ENCODE measurements at places on chromosomes 3 and 15.
A peak's percentile ranks its signal among the peaks of the same experiment; 100 is the strongest.

DNA sequence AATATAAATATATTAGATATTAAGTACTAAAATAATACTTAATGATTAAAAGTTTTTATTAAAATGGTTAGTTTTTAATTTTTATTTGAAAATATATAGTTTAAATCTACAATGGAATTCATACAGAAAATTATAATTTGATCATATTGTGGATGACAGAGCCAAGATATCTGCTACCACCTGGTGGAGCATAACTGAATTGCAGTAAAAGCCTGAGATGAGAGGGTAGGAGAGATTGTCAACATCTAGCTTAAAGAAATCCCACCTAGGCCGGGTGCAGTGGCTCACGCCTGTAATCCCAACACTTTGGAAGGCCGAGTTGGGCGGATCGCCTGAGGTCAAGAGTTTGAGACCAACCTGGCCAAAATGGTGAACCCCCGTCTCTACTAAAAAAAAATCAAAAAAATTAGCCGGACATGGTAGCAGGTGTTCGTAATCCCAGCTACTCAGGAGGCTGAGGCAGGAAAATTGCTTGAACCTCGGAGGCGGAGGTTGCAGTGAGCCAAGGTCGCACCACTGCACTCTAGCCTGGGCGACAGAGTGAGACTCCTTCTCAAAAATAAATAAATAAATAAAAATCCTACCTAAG is 25.1 kb upstream of the CSTA start:
- DNase-seq = peak; percentile 15

DNA sequence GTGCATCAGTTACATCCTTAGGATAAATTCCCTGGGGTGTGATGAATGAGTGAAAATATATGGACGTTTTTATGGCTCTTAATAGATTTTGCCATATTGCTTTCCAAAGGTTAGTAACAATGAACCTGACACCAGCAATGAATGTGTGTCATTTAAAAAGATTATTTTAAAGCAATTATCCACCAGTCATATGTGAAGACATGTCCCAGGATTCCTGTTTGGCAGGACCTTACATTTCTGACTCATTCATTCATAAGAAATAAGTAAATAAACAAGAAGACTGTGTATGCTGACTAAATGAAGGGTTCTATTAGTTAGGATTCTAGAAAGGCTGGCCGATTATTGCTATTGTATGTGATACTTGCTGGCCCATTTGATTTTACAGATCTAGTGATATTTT is 201.5 kb downstream of the SOX2 start:
- no peak for DNase-seq

DNA sequence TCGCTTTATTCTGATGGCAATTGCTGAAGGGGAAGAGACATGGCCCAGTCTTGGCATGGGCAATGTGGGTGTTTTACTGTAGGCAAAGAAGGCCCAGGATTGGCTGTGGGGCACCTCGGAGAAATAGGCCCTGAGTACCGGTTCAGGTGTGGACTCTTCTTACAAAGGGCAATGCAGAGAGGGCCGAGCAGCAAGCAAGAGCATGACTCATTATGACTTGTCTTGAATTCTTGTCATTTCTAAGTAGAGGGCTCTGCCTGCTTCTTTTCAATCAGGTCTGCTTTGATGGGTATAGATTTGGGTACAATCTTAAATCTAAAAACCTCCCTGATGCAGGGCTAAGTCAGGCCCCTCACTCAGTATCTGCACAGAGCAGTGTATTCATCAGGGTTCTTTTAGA is 14.8 kb upstream of the BUB1B start:
- DNase-seq = no peak

DNA sequence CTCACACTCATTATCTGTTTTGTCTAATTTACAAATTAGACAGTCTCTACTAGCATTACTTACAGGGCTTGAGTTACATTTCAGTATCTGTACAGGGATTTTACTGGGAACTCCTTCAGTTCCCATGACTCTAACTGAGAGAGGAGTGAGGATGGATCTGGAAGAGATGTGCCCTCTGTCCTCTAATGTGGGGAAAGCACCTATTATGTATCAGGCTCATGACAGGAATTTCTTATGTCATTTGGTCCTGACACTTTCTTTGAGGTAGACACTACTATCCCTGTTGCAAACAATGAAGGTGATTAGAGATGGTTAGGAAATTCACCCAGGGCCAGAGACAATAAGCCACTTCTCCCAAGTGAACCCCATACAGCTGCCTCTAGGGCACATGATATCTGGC is 10.9 kb upstream of the NCKIPSD start:
- DNase-seq = no peak

- no peak for DNase-seq
Measured at GRCh38 chr3:151011427-151011826, 38.9 kb upstream of the CLRN1 start.

DNA sequence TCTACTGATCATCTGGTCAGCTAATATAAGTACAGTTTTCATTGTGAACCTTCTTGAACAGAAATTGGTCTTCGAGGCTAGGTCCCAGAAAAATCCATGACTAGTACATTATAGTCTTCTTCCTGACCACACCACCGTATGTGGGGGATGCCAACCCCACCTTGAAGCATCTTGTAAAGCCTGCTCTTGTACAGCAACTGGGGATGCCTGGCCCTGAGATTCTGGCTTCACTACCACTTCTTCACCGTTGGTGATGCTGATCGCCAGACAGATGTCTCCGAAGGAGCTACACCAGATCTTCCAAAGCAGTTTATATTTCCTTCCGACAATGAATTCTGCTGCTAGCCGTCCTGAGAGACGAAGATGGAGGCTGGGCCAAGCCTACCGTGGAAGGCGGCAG is 238.3 kb downstream of the CDIN1 start:
- no peak for DNase-seq

DNA sequence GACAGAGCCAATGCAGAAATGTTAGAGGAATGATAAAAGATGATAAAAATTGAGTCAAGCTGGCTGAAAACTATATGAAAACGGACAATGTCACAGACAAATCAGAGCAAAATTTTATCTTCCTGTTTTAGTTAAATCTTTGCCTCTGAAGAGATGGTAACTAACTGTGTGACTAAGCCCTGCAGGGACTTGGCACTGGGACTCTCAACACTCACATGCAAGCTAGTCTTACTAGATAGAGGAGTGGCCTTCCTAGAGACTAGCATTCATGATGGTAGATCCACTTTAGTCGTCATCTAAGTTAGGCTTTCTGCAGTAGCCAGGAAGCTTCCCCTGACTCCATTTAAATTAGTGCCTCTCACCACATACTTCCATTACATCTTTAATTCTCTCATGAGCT is 4.1 kb downstream of the CCDC191 start:
- DNase-seq = no peak

GRCh38 chr3:155111971-155112370 is 31.9 kb downstream of the MME start:
- no peak for DNase-seq

GRCh38 chr15:69466733-69467132 is 14.1 kb downstream of the RPLP1 start:
- DNase-seq = no peak

Measured in effector CD8-positive, alpha-beta T cell (primary cell).